ENCODE measurements at places on chromosomes 6 and 20.

DNA sequence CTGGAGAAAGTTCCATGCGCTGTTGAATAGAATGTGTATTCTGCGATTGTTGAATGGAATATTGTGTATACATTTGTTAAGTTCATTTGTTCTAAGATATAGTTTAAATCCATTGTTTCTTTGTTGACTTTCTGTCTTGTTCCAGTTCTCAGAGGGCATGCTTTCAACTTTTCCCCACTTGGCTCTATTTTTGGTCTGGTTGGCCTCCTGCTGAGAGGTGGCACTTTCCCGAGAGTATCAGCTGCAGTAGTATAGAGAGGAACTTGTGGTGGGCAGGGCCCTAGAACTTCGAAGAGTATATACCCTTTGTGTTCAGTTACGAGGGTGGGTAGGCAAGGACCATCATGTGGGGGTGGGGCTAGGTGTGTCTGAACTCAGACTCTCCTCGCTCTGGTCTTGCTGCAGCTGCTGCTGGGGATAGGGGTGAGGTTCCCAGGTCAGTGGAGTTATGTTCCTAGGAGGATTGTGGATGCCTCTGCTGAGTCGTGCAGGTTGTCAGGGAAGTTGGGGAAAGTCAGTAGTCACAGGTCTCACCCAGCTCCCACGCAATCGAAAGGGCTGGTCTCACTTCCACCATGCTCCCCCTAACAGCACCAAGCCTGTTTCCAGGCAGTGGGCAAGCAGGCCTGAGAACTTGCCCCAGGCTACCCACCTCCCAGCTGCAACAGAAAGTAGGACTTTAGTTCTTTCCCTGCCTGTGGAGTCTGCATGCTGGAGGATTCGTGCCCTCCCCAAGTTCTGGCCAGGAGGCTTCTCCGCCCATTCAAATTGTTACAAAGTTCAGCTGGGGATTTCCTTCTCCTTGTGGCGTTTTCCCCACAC, 118.9 kb upstream of the SSTR4 start:
- no peak for DNase-seq

GRCh38 chr20:4099905-4100675, 84.7 kb upstream of the RNF24 start:
- no peak for DNase-seq

DNA sequence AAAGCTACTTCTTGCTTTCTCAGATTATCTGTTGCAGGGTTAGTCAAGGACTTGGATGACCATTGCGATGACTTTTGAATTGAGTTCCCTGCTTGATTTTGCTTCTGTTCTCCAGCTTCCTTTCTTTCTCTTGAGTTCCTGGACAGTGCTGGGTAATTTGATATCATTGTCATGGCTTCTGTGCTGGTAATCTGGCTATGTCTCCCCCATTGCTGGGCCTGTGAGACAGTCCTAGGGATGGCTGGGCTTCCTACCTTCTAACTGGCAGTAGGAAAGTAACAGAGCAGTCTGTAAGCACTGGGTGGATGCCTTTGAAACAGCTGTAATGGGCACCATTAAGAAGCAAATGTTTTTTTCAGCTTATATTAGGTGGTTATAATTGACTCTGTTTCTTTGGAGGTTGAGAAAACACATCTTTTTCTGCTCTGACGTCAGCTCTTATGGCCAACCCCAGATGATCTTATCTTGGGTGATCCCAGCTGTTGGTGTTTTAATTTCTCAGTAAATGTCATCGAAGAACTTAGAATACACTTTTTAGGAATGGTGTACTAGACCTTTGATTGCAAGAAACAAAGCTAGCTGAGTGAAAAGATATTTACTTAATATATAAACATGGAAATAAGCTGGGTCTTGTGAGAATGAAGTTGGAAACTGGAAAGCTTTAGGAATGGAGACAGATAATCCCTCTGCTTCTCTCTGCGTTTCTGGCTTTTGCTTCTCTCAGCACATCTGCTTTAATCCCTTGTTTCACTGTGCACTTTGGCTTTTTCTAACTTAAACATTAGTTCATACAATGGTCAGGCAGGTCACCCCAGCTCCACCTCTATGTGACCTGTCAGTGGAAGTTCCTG, 195.0 kb upstream of the MAN1A1 start:
- no peak for DNase-seq

- peak; percentile 68 for DNase-seq
These were observed 292.1 kb downstream of the SOX4 start for GRCh38 chr6:21885532-21886114.

GRCh38 chr6:85298553-85298952, 151.3 kb upstream of the NT5E start:
- no peak for DNase-seq

- no peak for DNase-seq
These were observed 520 bp upstream of the TAB2 start for GRCh38 chr6:149316740-149317643.

DNA sequence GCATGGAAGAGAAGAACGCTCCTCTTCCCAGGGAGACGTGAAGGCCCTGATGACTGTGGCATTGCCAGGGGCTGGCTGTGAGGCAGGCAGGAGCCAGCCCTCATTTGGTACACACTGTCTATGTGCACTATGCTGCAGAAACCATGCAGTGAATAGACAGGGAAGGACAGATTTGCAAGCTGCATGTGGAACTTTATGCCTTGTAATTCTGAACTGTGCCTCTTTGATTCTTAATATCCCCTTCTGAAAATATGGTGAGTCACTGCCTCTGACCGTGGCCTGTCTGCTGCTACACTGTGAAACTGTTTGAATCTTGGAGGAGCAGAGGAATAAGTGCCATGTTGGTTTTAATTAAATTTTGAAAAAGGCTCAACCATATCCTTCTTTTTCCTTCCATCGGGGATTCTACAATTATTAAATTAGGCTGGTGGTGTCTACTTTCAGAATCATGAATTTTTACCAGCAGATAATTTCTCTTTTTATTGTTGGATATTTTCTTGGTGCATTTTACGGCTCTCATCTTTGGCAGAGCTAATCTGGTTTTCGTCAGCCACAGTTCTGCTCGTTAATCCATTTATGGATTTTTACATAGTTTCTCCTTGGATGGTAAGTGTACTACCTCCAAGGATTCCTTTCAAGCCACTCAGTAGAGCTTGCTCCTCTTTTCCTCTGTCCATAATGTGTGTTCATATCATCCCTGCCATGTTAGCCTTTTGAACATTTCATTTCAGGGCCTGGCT, 301.0 kb upstream of the SLC35B3 start:
- DNase-seq, result no peak

- DNase-seq, result no peak
These were observed 121.1 kb upstream of the CCN2 start for GRCh38 chr6:132072271-132072670.

DNA sequence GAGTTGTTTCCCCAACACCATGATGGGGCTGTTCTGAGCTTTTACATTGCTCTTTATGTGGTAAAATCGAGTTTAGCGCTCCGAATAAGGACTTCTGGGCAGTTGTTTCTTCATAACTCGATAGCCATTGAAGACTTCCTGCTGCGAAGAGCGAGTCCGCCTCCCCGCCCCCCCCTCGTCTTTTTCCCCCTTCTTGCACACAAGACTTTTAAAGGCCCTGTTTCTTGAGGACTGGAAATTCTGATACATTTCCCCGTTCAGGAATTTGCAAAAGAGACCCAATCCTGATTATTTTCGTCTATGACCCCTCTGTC, 1.5 kb upstream of the CITED2 start:
- DNase-seq, result no peak

GRCh38 chr6:3391902-3392458, 64.9 kb downstream of the SLC22A23 start:
- DNase-seq, result no peak

GRCh38 chr6:20661721-20662120, 127.5 kb downstream of the CDKAL1 start:
- peak; percentile 26 for DNase-seq

GRCh38 chr20:20780127-20780824, 67.8 kb upstream of the RALGAPA2 start:
- no peak for DNase-seq

DNA sequence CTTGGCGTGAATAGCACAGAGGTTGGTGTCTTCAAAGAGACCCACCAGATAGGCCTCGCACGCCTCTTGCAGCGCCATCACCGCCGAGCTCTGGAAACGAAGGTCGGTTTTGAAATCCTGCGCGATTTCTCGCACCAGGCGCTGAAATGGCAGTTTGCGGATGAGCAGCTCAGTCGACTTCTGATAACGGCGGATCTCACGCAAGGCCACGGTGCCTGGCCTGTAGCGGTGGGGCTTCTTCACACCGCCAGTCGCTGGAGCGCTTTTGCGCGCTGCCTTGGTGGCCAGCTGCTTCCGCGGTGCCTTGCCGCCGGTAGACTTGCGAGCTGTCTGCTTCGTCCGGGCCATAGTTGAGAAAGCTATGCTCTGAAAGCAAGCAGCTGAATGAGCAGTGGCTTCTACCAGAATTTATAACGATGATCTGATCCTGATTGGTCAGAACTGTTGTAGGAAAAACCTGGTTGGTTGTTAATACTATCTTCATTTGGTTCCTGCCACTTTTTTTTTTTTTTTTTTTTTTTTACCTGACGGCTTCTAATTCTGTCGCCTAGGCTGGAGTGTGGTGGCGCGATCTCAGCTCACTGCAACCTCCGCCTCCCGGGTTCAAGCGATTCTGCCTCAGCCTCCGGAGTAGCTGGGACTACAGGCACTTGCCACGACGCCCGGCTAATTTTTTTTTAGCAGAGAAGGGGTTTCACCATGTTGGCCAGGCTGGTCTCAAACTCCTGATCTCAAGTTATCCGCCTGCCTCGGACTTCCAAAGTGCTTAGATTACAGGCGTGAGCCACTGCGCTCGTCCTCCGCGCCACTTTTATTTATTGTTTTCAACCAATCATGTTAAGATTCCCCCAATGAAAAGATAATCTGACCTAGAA, 21.5 kb downstream of the OR2B2 start:
- DNase-seq, result peak; percentile 79

GRCh38 chr6:113998811-113999210, 27.9 kb upstream of the HDAC2 start:
- DNase-seq, result no peak

DNA sequence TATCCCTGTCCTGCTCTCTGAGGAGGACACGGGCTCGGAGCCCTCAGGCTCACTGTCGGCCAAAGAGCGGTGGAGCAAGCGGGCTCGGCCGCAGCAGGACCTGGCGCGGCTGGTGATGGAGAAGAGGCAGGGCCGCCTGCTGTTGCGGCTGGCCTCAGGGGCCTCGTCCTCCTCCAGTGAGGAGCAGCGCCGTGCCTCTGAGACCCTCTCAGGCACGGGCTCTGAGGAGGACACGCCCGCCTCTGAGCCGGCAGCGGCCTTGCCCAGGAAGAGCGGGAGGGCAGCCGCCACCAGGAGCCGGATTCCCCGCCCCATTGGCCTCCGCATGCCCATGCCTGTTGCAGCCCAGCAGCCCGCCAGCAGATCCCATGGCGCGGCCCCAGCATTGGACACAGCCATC, 14.2 kb upstream of the SLC22A7 start:
- no peak for DNase-seq

- DNase-seq, result no peak
These were observed 301.2 kb downstream of the SMOC2 start for GRCh38 chr6:168741942-168742782.

GRCh38 chr6:139164001-139164400, 29.1 kb downstream of the HECA start:
- no peak for DNase-seq

- no peak for DNase-seq
These were observed 213.7 kb downstream of the ANKRD60 start for GRCh38 chr20:58014628-58015315.

DNA sequence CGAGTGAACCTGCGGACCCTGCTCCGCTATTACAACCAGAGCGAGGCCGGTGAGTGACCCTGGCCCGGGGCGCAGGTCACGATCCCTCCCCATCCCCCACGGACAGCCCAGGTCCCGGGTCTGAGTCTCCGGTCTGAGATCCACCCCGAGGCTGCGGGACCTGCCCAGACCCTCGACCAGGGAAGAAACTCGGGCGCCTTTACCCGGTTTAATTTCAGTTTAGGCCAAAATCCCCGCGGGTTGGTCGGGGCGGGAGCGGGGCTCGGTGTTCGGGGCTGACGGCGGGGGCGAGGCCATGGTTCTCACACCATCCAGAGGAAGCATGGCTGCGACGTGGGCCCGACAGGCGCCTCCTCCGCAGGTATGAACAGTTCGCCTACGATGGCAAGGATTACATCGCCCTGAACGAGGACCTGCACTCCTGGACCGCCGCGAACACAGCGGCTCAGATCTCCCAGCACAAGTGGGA, 46.9 kb upstream of the TRIM26 start:
- no peak for DNase-seq

- no peak for DNase-seq
These were observed 19.4 kb downstream of the SLC9A8 start for GRCh38 chr20:49831770-49832631.

DNA sequence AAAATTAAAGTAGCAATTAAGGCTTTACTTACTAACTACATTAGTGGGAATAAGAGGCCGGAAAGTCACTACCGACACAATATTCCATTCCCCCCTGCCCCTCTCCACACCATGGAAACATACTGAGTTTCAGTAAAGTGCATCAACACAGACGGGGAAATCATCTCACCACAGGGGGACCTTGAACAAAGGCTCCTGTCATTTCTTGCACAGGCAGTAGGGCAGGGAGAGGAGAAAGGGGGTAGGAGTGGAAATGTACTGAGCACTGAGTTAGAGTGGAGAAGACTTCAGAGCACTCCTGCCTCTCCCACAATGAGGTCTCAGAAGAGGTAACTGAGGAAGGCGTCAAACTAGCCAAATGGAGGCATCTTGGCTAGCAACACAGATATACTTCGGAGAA, 1426.9 kb upstream of the EYS start:
- DNase-seq, result no peak

GRCh38 chr6:22583927-22584326, 14.6 kb downstream of the HDGFL1 start:
- no peak for DNase-seq

- no peak for DNase-seq
These were observed 45.9 kb upstream of the RALY start for GRCh38 chr20:33947709-33948295.

- no peak for DNase-seq
These were observed 95.4 kb upstream of the DEFB112 start for GRCh38 chr6:50145125-50145524.

DNA sequence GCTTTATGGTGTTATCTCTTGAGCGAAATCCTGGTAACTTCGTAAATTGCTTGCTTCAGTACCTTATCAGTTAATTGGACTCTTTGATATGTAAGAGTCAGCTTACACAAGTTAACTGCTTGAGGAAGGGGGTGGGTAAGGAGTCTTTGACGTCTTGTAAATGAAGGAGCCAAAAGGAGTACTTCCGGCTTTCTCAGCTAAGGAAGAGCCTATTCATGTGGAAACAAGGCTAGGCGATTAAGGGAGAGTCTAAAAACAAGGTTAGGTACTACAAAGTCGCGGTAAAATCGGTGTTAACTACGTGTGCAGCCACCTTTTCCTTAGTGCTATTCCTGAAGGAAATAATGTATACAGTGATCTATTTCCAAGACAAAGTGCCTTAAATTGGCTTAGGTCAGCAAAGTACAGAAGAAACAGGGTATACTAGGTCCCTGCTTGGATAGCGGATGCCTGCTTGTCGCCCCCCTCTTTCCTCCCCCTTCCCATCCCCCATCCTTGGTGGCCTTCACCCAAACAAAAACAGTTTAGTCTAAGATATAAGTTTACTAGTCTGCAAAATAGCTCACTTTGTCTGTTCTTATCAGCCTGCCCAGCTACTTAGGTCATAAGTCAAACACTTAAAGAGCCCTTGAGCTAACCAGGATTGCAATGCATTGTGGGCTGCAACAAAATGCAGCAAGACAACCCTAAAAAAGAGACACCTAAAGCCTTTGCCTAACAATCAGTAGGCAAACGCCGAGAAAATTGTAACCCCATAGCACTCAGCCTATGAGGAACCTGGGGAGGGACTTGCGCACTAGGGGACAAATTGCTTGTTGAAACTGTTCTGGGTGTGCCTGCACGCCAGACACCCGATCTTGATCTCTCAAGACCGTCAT, 147.3 kb downstream of the TRIM27 start:
- DNase-seq, result no peak

Measured in non-pigmented ciliary epithelial cell (primary cell).